Thoracic aorta (tissue), 2 donors: ENCODE measurements at places on chromosomes 2 and 18. TPM values are rescaled to one million over a fixed set of nuclear protein-coding genes. Genes with fewer than 3 reads are reported as not detected.

- no peak for DNase-seq
Measured at GRCh38 chr2:238985041-238985729, 137.3 kb downstream of the TWIST2 start.

DNA sequence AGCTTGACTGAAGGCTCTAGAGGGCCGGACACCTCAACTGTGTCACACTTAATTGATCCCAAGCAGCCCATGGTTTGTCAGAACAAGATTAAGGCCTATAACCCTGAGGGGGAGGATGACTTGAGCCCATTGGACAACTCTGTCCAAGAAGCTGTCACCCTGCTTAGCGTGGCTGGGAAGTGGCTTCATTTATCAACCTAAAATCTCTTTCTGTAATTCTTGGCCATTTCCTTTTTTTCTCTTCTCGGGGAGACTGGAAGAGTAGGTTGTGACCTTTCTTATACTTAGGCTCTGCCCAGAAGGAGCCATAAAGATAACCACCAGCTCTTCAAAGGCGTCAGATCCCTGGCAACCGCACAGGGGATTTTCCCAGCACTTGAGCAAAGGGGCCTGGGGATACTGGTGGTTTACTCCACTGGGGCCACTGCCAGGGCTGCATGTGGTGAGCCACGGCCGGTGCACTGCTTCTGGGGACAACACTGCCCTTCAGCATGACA is 265.5 kb downstream of the CYRIA start:
- DNase-seq = no peak

DNA sequence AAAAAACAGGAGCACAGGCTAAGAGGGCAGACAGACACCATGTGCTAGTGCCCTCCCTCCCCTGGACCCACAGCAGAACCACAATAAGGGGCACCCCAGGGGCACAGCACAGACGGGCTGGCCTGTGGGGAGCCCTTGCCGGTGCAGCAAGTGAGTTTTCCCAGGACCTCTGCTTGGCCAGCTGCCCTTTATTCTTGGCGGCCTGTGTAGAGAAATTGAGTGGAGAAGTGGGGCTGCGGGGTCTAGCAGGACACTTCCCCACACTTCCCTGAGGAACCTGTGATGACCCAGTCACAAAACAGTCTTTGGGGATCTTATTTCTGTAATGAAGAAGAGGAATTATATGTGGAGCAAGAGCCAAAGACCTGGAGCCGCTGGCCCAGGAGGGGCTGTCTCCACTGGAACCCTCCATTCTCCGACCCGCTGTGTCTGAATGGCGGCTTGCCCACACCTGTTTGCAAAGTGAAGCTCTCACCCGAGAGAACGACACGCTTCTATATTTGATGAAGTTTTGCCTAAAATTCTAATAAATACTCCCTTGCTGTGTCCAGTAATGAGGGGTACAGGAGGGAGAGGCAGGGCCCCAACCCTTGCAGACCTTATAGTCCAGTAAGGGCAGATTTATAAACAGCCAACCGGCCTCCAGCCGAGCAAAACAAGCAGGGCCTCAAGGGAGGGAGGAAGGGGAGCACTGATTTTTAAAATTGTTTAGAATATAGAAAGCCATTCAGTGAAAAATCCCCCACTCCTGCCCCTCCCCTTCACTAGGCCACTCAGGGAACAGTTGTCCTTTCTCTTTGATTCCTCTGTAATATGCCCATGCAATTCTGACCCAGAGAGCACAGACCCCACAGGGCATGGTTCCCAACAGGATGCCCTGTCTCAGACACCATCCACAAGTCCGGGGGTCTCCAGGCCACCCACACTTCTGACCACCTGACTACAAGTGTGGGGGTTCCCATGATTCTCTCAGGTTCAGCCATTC is 44.7 kb upstream of the SNED1 start:
- no peak for DNase-seq

GRCh38 chr2:47078541-47079482 is 76.3 kb downstream of the STPG4 start:
- no peak for DNase-seq

DNA sequence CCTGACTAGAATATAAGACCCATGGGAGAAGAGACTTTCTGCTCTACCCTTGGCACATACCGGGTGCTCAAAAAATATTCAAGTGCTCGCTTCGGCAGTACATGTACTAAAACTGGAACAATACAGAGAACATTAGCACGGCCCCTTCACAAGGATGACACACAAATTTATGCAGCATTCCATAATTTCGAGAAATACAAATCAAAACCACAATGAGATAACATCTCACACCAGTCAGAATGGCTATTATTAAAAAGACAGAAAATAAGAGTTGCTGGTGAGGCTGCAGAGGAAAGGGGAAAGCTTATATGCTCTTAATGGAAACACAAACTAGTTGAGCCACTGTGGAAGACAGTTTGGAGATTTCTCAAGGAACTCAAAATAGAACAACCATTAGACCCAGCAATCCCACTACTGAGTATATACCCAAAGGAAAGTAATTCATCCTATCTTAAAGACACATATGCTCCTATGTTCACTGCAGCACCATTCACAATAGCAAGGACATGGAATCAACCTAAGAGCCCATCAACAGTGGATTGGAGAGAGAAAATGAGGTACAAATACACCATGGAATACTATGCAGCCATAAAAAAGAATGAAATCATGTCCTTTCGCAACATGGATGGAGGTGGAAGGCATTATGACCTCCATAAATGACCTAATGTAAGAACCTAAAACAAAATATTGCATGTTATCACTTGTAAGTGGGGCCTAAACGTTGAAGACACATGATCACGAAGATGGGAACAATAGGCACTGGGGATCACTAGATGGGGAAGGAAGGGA is 71.6 kb upstream of the CYP1B1 start:
- no peak for DNase-seq

SH3BP4 gene
- total RNA-seq = 24.0 TPM

PJVK gene
- total RNA-seq = 1.8 TPM

SRD5A2 gene
- not detected for total RNA-seq

NAT8 gene
- not detected for total RNA-seq
